ENCODE measurements at places on chromosomes 12 and 14.

DNA sequence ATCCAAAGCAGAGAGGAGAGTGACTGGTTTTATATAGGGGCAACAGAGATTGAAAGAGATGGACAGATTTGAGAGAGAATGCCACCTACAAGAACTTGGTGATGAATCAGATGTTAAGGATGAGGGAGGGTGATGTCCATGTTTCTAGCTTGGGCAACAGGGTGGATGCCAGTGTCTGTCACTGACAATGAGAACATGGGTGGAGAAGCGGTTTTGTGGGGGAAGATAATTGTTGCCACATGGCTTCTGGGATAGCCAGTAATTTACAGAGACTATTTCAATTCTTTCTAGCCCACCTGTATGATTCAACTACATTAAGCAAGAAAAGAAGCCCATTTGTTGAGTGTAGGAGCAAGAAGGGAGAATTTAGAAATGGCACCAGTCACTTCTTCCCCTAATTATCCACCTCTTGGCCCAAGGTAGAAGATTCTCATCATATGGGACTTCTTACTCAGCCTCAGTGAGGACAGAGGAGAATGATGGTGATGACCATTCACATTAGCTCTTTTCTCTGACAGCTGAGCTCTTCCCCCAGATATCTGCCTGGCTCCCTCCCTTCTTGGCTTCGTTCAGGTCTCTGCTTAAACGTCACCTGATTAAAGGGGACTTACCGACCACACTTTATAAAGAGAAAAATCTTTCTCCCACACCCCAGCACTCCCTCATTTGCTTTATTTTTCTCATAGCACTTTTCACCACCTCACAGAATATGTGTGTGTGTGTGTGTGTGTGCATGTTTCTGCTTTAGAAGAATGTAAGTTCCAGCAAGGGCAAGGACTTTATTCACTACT lies 117.8 kb downstream of the DUSP6 start:
- DNase-seq, result no peak

- DNase-seq, result peak; percentile 74
Observed at GRCh38 chr14:103198131-103199105, 75.2 kb downstream of the TNFAIP2 start.

DNA sequence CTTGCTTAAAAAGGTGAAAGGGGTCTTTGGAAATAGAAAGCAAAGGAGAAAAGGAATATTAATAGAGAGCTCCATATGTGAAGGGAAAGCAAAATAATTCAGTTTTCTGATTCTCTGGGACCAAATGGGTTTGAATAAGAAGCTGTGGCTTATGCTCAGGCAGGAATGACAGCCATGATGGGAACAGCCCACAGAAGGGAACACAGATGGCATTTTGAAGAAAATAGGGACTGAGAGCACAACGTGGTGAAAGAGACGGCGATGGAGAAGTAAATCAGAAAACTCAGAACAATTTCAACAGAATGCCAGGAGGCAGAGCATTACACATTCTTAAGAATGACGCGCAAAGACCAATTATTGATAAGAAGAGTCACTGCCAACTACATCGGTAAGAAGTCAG lies 102.8 kb downstream of the STXBP6 start:
- no peak for DNase-seq

- DNase-seq, result no peak
Observed at GRCh38 chr14:63764620-63765139, 36.8 kb upstream of the SGPP1 start.

- DNase-seq, result peak; percentile 83
Observed at GRCh38 chr14:96100161-96101064, 61.3 kb downstream of the C14orf132 start.

DNA sequence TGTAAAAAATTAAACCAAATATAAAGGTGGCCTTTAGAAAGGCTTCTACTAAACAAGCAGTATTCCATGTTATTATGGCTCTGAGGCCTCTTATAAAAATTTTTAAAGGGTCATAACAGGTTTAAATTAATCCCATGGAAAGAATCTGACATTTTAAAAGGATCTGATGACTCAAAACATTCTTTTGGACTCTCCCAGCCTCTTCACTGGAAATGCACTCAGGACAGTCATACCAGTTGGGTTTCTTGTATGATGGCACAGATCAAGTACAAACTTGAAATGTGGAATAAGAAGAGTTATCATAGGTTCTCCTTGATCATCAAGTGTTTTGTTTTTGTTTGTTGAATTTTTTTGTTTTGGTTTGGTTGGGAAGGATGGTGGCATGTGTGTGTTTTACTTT lies 50.8 kb downstream of the PPP2R5E start:
- peak; percentile 80 for DNase-seq

GRCh38 chr14:100896369-100897060 lies 7.0 kb downstream of the RTL1 start:
- DNase-seq, result no peak

DNA sequence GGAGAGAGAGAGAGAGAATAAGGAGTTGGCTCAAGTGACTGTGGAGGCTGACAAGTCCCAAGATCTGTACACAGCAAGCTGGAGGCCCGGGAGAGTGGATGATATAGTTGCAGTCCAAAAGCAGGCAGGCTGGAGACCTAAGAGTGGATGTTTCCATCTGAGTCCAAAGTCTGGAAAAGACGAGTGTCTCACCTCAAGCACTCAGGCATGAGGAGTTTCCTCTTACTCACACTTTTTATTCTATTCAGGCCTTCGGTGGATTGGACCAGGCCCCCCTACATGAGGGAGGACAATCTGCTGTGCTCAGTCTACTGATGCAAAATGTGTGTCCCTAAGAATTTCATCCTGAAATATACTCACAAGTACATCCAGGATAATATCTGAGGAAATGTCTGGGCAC lies 484.6 kb downstream of the VRK1 start:
- DNase-seq, result no peak

DNA sequence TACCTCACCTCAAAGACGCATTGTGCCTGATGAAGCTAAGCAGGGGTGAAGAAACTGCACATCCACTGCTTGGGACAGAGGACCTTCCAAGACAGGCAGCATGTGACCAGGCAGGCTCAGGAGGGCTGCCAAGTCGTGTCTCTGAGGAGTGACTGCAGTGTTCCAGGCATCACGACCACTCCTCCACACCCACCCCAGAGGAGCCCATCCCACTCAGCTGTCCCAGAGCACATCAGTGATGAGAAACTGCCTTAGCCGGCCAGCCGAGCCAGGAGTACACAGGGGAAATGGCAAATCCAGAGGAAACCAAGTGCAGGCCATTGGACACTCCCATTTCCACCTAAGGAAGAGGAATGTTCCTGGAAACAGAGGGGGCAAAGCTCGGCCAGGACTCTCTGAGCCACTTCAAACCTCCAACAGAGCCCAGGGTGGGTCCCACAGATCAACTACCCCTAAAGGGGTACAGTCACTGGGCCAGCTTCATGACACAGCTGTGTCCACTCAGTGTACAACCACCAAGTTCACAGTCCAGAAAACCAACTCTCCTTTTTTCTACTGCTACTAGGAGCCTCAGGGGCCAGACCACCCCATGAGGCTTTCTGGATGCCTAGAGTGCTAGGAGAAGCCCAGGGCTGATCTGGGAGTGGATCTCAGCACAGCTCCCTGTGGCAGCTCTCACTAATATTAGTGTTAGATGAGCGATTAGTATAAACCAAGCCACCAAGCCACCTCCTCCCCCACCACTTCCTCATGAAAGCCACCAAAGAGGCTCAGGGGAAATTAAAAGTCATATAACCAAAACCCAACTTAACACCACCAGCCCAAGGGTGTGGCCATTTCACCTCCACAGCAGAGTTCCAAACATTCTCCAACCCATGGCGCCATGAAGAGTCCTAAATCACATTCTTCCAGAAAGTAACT lies 15.4 kb downstream of the PXN start:
- no peak for DNase-seq

GRCh38 chr12:111953455-111953854 lies 59.5 kb downstream of the TMEM116 start:
- peak; percentile 11 for DNase-seq

DNA sequence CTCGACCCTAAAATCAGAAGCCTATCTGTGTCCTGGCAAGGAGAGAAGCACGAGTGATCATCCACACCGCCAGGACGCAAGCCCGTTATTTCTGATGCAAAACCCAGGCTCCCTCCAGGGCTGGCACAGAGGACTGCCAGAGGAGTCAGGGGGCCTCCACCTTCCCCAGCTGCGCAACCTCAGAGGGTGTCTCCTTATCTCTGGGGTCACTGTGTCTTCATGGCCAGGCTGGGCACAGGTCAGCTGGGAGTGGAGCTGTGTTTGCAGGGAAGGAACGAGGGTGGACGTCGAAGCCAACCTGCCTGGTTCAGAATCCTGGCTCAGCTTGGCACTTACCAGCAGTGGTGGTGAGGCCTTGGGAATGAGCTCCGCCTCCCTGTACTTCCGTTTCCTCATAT lies 12.0 kb upstream of the SERPINA3 start:
- DNase-seq, result no peak

DNA sequence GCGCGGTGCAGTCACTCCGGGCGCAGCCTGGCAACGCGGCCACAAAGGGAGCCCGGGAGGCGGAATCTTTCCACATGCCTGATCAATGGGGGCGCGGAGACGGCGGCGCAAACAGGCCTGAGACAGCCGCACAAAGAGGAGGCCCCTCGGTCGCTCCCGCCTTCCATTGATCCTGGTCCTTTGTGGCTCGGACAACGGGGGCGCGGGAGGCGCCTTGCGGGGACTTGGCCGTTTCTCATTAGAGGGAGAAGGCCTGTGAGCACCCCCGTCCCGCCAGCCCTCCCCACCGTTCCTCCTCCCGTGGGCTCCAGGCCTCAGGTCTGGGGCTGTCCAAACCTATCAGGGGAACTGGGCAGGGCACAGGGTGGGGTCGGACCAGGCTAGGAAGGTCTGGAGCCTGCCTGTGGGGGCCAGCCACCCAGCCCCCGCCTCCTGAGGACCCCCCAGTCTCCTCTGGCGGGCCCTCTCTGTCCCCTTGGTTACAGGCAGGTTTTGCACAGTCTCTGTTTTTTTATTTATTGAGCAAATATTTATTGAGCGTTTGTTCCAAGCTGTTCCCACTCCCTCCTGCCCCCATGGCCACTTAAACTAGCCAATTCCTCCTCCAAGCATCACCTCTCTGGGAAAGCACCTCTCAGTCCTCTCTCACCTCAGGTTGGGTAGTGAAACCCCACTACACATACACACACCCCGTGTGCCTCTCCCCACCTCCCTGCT lies 29.0 kb upstream of the MSI1 start:
- DNase-seq, result no peak

DNA sequence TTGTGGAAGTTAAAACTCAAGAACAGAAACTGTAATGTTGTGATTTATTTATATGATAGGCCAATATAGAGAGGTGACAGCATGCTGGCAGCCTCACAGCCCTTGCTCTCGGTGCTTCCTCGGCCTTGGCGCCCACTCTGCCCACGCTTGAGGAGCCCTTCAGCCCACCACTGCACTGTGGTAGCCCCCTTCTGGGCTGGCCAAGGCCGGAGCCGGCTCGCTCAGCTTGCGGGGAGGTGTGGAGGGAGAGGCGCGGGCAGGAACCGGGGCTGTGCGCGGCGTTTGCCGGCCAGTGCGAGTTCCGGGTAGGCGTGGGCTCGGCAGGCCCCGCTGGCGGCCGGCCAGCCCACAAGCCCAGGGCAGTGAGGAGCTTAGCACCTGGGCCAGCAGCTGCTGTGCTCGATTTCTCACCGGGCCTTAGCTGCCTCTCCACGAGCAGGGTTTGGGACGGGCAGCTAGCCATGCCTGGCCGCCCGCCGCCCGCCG lies 65.8 kb upstream of the SLC8A3 start:
- peak; percentile 1 for DNase-seq

DNA sequence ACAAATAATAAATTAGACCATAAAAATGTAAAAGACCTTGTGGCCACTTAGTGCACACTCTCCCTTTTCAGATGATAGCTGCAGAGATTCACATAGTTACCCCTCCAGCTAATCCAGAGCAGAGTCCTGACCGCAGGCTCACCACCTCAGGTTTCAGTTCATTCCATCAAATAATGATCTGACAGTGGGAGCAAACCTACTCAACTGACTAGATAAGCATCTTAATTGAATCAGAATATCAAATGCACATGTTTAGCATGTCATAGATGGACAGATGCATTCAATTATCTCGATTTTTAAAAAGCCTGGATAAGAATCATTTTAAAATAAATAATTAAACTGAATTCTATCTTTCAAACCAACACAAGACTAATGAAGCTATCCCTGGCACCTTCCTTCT lies 242.3 kb upstream of the PDZRN4 start:
- no peak for DNase-seq

GRCh38 chr12:81381951-81382350 lies 304.1 kb downstream of the ACSS3 start:
- DNase-seq, result no peak

DNA sequence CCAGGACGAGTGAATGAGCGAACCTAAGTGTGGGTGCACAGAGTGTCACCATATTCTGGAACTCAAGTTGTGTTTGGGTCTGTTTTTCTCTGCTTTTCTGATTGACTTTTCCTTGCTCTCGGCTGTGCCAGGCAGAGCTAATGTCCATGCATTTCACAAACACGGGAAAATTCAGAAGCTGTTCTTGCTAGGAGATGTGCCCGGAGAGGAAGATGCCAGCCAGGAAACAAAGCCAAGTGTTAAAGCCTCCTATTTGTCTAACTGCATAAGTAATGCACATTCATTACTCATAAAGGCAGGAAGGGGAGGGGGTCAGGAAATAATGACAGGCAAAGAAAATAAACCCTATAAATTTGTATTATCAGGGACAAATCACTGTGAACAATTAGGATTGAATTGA lies 250.4 kb upstream of the SFSWAP start:
- no peak for DNase-seq

GRCh38 chr14:23056145-23056955 lies 970 bp downstream of the CDH24 start:
- DNase-seq, result peak; percentile 65

GRCh38 chr12:124939421-124940142 lies 25.1 kb upstream of the UBC start:
- DNase-seq, result peak; percentile 98

DNA sequence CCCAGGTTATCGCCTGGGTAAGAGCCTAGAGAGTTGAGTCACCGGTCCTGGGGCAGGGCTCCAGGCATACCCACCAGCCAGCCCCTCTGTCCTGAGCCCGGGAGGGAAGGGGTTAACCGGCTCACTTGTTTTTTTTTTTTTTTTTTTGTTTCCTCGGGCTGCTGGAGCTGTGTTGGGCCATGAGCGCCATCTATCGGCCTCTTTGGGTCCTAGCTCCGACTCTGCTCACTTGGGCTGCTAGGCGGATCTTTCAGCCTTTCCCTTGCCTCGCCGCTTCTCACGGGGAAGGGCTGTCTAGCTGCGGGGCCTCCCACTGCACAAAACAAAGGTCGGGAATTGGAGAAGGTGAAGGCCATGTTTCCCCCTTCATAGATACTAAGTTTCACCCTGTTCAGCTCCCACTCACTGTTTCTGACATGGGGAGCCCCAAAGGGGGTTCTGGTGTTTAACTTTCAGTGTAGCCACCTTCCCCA lies 2.8 kb upstream of the SMUG1 start:
- peak; percentile 79 for DNase-seq

DNA sequence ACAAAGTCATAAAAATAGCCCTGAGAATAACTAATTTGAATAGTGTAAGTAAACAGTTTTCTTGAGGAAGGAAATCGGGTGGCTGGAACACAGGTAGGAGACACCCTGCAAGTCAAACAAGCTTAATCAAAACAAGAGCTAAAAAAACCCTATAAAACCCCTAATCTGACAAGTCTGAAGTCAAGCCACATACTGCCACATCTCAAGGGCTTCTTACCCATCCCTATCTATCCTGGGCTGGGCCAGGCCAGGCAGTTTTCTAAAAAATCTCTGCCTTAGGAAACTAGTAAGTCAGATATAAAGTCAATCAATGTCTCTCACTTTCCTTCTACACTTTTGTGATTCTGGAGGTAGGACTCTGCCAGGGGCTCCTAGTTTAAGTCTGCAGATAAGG lies 15.3 kb downstream of the UBE2N start:
- no peak for DNase-seq

- DNase-seq, result no peak
Observed at GRCh38 chr12:132359971-132360370, 30.6 kb upstream of the GALNT9 start.

All from IMR-90 (cell line).